Activated T-cell treated with anti-CD3 and anti-CD28 coated beads, Interleukin-2, amount 50 U/mL, for 1 hour (primary cell): ENCODE measurements at places on chromosomes 13 and 19.
A peak's percentile ranks its signal among the peaks of the same experiment; 100 is the strongest.

DNA sequence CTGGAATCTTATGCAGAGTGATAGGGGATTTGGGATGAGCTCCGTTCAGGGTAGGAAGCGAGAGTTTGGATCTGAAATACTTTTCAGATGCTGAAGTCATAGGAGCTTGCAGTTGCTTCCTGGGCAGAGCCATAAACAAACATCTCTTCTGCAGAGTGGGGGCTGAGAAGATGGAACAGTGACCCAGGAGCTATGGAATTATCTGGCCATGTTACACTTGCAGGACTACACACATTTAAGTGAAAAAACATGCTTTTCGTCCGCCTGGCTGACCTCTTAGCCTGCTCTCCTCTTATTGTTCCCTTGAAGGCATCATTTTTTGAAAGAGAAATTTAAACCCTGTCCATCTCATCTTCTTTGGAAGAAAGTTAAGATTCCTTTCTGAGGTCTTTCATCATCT lies 40.7 kb downstream of the PSG11 start:
- no peak for DNase-seq

DNA sequence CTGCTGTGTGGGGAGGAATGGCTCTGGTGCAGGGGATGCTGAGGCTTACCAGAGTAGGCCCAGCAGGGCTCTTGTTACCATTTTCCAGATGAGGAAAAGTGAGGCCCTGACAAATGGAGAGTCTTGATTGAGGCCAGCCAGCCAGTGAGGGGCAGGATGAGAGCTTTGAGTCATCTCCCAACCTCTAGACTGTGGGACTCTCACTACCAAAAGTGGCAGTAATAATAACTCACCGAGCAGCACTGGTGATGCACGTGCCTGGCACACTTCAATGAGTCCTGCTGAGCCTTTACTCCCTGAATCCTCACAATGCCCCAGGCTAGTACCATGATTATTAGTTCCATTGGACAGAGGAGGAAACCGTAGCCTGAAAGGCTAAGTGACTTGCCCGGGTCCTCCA lies 7.8 kb downstream of the CIC start:
- no peak for DNase-seq

GRCh38 chr13:24230428-24231072 lies 70.0 kb downstream of the SPATA13 start:
- DNase-seq = no peak

DNA sequence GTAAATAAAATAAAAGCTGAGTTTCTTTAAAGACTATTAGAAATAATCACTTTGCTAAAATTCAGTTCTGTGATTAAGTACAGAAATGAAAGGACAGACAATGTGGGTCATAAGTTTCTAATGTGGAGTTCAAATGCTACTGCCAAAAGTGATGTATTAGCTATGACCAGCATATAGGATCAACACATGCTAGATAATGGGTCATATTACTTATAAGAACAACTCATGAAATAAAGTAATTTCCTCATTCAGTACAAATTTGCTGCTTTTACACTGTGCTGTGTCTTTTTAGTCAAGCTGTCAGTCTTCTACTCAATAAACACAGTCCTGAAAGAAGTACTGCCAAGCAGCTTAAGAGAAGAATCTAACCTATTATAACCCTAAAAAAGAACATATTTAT lies 135.2 kb downstream of the VWA8 start:
- no peak for DNase-seq

DNA sequence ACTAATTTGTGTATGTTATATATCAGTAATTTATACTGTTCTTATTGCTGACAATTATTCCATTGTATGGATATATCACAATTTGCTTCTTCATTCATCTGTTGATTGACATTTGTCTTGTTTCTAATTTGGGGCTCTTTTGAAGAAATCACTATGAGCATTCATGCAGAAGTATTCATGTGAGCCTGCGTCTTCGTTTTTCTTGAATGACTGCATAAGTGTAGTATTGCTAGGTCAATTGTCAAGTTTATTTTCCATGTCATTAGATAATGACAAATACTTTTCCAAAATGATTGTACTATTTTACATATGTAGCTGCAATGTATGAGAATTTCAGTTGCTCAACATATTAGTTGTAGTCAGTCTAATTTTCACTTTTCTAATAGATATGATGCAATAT lies 1796.9 kb downstream of the SLITRK5 start:
- DNase-seq = no peak

DNA sequence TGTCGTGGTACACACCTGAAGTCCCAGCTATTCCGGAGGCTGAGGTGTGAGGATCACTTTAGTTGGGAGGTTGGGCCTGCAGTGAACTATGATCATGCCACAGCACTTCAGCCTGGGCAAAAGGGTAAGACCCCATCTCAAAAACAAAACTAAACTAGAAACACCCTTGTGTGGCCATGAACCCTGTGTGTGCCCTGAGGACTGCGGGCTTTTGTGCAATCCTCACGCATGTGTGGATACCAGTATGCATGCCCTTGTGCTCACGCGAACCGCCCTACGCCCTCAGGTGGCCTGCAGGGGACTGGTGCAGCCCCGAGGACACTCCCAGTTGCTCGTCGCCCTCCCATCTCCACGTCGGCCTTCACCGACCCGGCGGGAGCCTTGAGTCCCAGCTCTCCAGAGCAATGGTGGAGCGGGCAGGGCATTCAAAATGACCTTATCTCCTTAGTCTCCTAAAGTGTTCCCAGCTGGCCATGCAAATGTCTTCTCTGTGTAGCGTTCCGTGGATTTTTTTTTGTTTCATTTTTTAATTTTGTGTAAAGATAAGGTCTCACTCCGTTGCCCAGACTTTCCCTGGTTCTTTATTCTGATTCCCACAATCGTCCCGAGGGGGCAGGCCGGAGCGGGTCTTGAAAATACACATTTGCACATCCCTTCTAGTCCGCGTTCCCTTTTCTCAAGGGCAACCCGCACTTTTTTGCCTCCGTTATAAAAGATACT lies 868 bp upstream of the EGLN2 start:
- peak; percentile 73 for DNase-seq

GRCh38 chr19:50717026-50717723 lies 2.4 kb downstream of the SHANK1 start:
- no peak for DNase-seq

- no peak for DNase-seq
Observed at GRCh38 chr19:310141-310651, 19.0 kb upstream of the PLPP2 start.

DNA sequence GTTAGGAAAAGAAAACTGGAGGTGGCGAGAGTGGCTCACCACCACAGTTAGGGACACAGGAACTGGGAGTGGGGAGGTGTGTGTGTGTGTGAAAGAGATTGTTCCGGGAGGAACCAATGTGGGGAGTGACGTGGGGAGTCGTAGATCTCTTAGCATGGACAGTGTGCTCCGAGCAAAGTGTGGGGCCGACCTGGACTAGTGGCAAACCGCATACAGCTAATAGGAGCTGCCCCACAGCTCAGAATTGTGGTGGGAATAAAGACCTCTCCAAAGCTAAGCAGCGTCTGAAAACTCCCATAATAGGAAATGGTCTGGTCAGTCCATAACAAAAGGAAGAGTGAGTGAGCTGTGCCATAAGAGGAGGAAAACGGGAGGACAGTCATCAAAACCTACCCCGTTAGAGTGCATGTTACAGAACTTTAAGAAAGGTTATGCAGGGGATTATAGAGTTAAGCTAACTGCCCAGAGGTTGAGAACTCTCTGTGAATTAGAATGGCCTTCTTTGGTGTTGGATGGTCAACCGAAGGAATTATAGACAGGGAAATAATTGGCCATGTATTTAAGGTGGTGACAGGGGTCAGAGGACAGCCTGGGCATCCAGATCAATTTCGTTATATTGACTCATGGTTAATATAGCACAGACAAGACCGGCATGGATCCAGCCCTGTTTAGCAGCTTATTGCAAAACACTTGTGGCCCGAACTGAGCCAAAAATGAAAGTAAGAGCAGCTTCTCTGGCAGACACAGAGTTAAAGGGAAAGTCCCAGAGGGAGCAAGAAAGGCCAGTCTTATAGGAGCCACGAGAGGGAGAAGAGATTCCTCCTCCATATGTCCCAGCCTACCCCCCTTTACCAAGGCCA lies 8.9 kb upstream of the SLC15A1 start:
- DNase-seq = no peak

- DNase-seq = no peak
Observed at GRCh38 chr13:59016250-59016649, 1147.5 kb downstream of the DIAPH3 start.

- DNase-seq = no peak
Observed at GRCh38 chr19:33712268-33712667, 84.4 kb upstream of the KCTD15 start.

DNA sequence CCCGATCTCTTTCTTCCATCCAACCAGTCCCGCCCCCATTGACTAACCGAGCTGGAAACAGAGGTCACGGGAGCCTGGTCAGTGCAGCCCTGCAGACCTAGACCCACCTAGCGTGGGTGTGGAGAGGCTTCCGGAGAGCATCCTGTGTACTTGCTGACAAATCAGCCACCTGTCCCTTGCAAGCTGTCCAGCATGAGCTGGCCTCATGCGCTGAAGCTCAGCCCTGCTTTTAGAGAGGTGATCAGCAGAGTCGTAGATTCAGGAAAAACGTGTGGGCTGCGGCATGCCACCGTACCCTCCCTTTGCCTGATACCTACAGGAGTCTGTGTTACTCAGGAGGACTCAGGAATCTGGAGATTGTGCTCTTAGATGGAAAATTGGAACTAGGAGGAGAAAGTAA lies 80.3 kb upstream of the UQCRFS1 start:
- DNase-seq = no peak

- no peak for DNase-seq
Observed at GRCh38 chr19:413756-414420, 4.9 kb upstream of the C2CD4C start.

GRCh38 chr19:46606681-46607447 lies 5.7 kb downstream of the CALM3 start:
- DNase-seq = peak; percentile 8

DNA sequence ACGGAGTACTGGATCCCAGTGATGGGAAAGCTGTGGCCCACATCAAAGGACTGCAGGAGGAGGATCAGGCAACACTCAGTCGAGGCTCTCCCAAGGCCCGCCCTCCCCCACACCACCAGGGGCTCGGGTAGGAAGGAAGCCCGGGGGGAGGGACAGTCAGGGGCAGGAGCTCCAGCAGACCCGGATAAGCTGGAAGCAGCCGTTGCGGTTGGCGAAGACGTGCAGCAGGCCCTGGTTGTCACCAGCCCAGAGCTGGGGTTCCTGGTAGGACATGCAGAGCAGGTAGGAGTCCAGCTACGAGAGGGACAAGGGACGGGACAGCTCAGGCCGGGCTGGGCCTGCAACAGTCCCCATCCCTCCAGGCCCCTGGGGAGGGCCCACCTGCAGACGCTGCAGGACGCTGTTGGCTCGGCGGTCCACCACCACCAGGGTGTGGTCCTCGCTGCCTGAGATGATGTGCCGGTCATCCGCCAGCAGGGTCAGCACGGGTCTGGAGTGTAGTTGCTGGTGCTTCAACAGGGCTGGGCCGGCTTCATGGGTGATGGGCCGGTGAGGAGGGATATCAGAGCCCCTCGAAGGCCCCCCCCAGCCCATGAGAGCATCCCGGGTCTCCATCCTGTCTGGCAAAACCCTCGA lies 1.9 kb downstream of the GNG14 start:
- DNase-seq = no peak

DNA sequence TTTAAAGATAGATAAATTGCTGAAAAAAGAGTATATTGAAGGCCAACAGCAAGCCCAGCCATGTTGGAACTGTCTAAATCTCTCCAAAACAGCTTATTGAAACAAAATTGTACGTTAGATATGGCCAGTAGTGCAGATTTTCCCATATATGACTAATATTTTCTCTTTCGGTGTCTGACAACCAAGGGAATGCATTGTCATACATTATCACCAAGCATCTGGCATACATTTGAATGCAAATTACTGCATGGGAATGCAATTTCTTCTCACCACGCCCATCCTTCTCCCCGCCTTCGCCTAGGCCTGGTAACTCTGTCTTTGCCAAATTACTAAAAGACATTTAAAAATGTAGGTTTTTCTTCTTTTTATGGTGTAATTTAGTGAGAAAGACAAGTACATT lies 32.5 kb upstream of the IRS2 start:
- DNase-seq = no peak

- no peak for DNase-seq
Observed at GRCh38 chr19:16034958-16035560, 41.2 kb upstream of the TPM4 start.

DNA sequence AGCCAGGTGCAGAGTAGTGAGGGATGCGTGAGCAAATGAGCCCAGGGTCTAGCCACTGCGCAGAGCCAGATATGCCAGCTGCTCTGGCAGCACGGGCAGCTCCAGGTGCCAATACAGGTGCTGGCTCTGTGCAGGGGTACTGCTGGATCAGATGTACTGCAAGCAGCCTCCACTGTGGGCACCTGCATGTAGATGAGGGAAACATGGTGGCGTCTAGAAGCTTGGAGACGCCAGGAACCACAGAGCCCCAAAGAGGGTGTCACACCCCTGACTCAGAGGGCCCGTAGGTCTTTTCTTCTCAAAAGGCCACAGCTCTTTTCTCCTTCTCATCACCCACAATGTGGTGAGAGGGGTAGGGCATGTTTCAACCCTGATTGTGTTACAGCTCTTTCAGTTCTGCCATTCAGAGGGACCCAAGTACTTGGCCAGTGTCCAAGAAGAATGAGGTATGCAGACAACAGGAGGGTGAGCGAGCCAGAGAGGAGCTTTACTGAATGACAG lies 244.4 kb upstream of the SLITRK1 start:
- no peak for DNase-seq

DNA sequence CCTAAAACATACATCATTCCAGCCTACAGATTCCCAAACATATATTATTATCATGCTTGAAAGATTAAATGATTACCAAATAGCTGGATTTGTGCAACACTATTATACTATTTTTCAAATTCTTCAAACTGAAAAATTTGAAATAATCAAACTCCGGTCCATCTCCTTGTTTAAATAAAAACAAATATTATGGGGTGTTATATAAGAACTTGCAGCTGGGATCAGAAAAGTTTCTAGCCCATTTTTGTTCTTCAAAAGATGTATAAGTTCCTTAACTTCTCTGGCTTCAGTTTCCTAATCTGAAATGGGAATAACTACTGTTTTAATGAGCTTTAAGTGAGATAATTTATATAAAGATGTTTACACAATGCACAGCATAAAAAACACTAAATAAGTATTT lies 422.9 kb downstream of the PCDH9 start:
- no peak for DNase-seq

- no peak for DNase-seq
Observed at GRCh38 chr13:28106976-28107375, 6.6 kb upstream of the FLT3 start.

DNA sequence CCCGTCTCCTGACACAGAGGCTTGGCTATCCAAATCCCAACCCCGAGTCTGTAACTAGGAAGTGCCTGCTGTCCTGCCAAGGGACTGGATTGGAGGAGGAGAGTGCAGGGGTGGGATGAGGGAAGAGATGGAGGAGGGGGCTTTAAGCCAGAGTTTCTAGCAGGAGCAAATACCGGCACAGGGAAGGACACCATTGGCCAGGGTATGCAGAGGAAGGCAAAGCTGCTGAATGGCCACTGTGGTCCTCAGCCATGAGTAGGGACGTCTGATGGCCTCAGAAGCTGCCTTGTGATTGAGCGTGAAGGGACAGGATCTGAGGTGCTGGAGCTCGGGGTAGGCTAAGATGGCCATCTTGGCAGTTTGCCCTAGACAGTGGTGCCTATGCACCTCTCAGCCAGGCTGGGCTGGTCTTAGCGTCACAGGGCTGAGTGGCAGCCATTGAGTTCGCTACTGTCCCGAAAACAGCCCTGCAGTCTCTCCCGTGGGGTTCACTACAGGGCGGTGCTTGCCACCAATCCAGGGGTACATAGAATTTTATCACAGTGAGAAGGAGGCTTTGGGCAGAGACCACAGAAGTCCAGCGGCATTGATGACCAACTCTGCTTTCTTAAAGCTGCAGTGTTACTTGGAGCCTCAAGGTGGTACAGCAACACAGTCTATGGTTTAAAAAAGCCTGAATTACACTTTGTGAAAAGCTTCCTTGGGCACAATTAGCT lies 61.8 kb downstream of the AKAP11 start:
- peak; percentile 26 for DNase-seq
